ENCODE measurements at places on chromosomes 3 and 15. TPM values are rescaled to one million over a fixed set of nuclear protein-coding genes. Genes with fewer than 3 reads are reported as not detected.

DNA sequence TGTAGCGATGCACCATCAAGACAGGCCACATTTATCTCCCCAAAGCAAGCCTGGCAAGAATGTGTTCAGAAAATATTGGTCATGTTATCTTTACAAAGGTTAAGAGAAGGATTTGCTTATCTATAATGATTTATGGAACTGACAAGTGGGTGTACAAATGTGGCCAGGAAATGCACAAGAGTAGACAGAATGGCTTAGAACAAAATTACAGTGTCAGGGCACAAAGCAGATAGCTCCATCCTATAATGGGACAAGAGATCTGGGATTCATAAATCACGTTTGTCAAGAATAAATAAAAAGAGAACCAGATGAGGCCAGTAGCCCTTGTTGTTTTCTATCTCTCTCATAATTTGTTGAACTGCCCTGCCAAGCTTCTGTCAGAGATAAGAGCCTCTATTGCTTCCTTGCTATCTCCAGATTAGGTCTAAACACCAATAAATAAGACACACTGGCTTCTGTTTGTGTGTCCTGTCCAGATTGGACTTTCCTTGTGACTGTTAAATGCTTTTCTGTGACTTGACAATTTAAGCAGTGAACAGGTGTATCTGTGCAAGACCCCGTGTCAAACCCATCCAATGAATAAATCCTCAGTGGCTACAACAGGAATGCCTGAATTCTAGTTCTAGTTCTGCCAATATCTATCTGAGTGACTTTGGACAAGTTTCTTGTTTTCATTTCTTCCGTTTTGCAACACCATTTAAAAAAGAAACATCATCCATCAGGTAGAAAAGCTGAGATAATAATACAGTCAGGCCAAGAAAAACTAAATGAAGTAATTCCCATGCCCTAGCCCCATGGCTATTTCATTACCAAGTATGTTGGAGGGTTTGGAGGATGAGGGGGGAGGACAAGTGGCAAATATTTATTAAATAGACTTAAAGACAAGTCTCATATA, 157.2 kb downstream of the DCLK3 start:
- H3K4me1 ChIP-seq: no peaks in the 10 kb centered on the region
- peaks cover 48% of the 10 kb centered on the region for H3K27me3 ChIP-seq
- no peaks in the 10 kb centered on the region for H3K36me3 ChIP-seq
- H3K4me3 ChIP-seq: no peak overlapping the region
- no peak overlapping the region for H3K27ac ChIP-seq
- no peak for DNase-seq

- no peaks in the 10 kb centered on the region for H3K27me3 ChIP-seq
- no peak for DNase-seq
- no peak overlapping the region for H3K27ac ChIP-seq
Observed at GRCh38 chr3:54859184-54859583, 68.7 kb downstream of the LRTM1 start.

- H3K4me3 ChIP-seq: no peak overlapping the region
- H3K27me3 ChIP-seq: no peaks in the 10 kb centered on the region
- H3K27ac ChIP-seq: no peak overlapping the region
- DNase-seq: no peak
- H3K36me3 ChIP-seq: peaks cover 7% of the 10 kb centered on the region
Observed at GRCh38 chr3:195348426-195349115, 77.6 kb upstream of the XXYLT1 start.

- H3K4me1 ChIP-seq: no peaks in the 10 kb centered on the region
- H3K27me3 ChIP-seq: no peaks in the 10 kb centered on the region
- no peak for DNase-seq
- no peak overlapping the region for H3K4me3 ChIP-seq
Observed at GRCh38 chr15:91357011-91357410, 257.0 kb downstream of the SV2B start.

- peaks cover 26% of the 10 kb centered on the region for H3K36me3 ChIP-seq
- DNase-seq: no peak
- no peak overlapping the region for H3K4me3 ChIP-seq
- H3K4me1 ChIP-seq: peaks cover 40% of the 10 kb centered on the region
- no peaks in the 10 kb centered on the region for H3K27me3 ChIP-seq
Observed at GRCh38 chr15:80977627-80978036, 12.0 kb downstream of the MESD start.

DNA sequence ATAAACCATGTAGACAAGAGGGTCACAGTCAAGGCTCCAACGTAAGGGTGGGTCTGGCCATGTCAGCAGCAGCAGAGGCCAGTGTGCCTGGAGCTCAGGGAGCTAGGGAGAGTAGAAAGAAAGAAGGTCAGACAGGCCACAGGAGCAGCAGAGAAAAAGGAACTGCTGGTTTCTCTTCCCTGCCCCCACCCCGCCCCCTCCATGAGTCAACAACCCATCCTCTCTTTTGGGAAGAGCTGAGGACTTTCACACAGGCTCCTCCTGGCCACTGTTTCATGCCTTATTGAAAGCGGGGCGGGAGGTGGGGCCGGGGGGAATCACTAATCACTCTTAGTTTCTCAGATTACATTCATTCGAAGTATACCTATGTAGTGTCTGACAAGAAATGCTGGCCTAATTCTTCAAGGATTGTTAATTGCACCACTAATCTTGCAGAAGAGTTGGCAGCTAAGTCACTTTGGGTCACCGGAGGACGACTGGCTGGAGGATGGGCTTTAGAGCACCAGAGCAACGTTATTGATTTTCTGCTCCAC, 9.1 kb upstream of the SCG3 start:
- H3K36me3 ChIP-seq: no peaks in the 10 kb centered on the region
- H3K27ac ChIP-seq: no peak overlapping the region
- H3K27me3 ChIP-seq: peaks cover 53% of the 10 kb centered on the region

PLXNA1 gene
- total RNA-seq: 65.5 TPM

KLF15 gene
- total RNA-seq: 5.7 TPM
